Fibroblast of gingiva (primary cell): ENCODE measurements at places on chromosomes 12 and 14.

DNA sequence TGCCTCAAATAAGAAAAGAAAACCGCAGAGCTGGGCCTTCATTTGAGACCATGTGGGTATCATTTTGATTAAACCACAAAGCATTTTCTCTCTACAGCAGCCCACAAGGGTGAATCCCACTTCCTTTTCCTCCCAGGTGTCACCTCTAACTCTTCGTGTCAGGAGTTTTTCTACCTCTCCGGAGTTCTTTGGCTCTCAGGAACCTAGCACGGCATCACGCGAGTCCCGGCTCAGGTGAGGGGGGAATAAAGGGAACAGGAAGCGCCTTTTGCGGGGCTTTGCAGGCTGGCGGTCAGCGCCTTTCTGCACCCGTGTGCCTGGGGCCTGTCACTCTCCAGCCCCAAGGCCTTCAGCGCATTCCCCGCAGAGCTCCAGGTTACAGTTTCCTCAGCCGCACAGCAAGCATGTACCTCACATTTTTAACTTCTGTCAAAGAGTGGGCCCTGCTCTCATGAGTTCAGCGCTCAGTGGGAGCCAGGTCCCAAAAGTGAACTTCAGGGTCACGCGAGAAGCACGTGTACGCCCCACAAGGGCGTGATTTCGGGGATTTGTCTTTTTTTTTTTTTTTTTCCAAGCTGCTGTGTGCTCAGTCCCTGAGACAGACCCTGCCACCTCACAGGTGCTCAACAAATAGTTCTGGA, 740 bp upstream of the PRPF40B start:
- peak; percentile 40 for DNase-seq

DNA sequence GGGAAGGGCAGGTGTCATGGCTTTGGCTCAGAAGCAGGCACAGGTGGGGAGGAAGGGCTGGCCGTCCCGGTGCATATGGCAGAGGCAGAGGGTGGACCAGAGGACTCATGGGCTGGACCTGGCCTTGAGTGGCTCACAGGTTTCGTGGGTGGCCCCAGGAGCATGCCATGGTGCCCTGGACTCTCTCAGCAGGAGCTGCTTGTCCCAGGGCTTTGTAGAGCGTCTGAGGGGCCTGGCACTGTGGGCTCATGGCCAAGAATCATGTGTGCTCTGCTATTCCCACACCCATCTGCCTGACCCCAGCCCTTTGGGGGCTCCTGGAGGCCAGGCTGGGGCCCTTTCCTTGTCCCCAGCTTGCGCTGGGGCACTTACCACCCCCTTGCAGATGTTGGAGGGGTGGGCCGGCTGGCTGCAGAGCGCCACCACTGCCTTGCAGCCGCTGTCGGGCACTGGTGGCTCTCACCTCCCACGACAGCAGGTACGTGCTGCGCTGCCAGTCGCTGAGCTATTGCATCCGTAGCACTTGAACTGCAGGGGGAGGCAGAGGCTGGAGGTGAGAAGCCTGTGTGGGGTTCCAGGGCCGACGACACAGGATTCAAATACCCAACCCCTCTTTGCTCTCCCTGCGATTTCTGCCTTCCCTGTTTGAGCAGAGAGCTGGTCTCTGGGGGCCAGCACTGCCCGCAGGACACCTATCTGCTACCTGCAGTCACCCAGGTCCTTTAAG, 187.4 kb upstream of the PRMT8 start:
- DNase-seq, result no peak

DNA sequence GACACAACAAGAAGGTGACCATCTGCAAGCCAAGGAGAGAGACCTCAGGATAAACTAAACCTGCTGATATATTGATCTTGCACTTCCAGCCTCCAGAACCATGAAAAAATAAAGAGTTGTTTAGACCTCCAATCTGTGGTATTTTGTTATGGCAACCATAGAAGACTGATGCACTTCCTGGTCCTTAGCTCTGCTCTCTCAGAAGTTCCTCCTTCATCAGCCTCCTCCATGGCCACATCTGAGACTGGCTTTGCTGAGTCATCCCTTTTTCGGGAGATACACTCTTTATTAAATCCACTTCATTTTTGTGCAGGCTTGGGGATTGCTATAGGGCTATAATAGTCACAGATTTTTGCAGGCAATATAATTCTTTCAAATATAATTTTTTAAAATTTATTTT, 89.6 kb upstream of the ATF7IP start:
- no peak for DNase-seq

GRCh38 chr14:67704484-67705089, 2.9 kb downstream of the RDH12 start:
- DNase-seq, result peak; percentile 24

DNA sequence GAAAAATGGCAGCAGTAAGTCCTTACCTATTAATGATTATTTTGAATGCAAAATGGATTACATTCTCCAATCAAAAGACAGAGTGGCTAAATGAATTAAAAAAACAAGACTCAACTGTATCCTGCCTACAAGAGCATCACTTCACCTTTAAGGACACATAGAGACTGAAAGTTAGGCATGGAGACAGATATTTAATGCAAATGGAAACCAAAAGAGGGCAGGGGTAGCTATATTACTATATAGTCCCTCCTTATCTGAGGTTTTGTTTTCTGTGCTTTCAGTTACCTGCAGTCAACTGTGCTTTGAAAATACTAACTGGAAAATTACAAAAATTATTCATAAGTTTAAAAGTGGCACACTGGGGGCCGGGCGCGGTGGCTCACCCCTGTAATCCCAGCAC, 17.2 kb downstream of the NECAP1 start:
- DNase-seq, result no peak

- DNase-seq, result no peak
Observed at GRCh38 chr14:71625175-71625574, 307.1 kb upstream of the RGS6 start.

- peak; percentile 41 for DNase-seq
Observed at GRCh38 chr14:33617154-33617553, 333.7 kb downstream of the EGLN3 start.

GRCh38 chr14:65151609-65151956, 49.3 kb upstream of the MAX start:
- no peak for DNase-seq

GRCh38 chr14:34981743-34982420, 910 bp upstream of the SRP54 start:
- DNase-seq, result no peak

GRCh38 chr12:42735861-42736361, 146.4 kb upstream of the PRICKLE1 start:
- no peak for DNase-seq

GRCh38 chr14:61168141-61168540, 113.0 kb downstream of the TMEM30B start:
- no peak for DNase-seq

- DNase-seq, result no peak
Observed at GRCh38 chr12:114894076-114894475, 210.1 kb upstream of the TBX3 start.

GRCh38 chr12:39723831-39724230, 104.2 kb upstream of the ABCD2 start:
- peak; percentile 91 for DNase-seq

- DNase-seq, result peak; percentile 85
Observed at GRCh38 chr12:47082796-47083621, 3.2 kb upstream of the AMIGO2 start.

DNA sequence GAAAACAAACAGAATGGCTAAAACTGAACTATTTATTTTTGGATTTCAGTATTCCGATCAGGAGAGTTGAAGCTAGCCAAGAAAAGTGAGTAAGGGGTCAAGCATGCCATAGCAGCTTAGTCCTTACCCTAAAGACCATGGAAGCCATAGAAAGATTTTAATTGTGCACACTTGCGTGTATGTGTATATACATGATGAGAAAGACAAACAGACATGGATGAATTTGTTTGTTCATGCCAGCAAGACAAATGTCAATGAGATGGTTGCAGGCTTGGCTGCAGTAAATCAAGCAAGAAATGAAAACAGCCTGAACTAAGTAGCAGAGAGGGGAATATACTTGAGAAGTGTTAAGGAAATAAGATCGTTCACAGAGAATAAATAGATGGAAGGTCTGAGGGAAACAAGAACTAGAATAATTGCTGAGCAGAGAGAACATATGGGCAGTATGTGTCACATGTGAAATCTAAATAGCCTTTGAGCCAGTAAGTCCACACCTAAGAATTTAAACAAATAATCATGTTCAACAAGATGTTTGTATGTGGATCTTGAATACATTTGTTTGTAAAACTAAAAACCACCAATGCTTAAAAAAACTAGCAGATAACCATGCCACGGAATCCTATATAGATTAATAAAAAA, 14.8 kb downstream of the SNW1 start:
- DNase-seq, result no peak

DNA sequence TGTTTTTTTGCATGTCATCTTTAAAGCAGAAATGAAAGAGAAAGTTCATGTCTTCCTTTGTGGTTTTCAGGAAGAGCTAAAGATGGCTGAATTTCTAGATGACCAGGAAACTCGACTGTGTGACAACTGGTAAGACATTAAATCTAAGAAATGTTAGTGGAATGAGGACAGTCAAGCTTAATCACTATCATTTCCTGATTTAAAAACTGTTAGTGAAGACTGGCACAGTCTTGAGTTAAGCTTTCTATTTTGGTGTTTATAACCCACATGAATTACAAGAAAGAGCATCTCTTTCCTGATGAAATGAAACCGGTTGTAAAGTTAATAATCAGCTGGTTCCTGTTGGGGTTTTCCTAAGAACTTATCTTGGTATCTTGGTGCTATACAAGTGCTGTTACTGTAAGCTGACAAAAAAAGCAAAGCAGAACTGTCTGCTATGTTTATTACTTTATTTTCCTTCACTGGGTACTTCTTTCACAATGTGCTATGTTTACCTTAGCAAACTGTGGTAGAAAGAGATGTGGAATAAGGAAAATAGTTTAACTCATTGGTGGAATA, 5.2 kb downstream of the TRAFD1 start:
- peak; percentile 26 for DNase-seq

DNA sequence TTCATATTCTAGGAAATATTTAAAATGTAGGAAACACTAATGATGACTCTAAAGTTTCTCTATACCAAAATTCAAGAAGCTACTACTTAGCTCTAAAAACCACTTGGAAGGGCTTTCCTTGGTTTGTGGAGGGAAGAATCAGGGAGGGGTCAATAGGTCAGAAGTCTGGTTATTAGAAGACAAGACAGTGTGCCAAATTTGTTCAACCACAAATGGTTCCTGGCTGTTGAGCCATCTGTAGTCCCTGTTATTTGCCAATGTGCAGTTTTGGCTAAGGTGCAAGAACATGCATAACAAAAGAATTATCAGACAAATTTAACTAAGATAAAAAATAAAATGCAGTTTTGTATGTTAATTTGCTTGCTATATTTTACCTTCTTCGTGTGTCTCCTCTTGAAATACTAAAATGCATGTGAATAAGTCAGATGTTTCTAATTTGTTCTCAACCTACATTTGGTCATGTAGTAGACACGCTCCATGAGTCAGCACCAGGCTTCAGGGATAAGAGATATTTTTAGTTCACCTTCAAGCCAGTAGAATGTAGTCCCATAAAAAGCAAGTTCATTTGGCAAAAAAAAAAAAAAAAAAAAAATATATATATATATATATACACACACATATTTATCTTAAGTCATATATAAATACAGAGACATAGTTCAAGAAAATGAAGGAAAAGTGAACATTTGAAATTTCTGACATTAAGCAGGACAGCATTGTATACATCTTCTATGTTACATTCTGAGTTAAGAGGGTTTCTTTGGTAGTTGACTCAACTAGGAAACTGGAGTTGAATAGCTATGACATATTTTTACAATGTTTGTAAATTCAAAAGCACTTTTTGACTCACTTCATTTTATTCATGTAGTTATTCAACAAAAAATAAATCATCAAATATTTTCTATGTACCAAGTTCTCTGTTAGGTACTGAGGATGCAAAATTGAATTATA, 123.3 kb downstream of the KCNC2 start:
- no peak for DNase-seq

DNA sequence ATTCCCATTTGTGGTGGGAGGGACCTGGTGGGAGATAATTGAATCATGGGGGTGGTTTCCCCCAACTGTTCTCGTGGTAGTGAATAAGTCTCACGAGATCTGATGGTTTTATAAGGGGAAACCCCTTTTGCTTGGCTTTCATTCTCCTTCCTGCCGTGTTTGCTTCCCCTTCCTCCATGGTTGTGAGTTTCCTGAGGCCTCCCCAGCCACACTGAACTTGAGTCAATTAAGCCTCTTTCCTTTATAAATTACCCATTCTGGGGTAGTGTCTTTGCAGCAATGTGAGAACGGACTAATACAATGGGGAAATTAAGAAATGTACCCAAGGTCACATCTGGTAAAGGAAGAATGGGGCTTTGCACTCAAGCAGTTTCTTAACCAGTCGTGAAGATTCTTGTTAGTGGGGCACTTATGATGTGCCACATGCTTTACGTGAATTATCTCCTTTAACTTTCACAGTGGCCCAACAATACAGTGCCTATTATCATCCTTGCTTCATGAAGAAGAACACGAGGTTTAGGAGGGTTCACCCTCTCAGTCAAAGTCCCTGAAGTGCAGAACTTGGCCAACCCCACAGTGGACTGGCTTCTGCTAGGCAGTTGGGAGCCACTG, 234.3 kb downstream of the EFCAB11 start:
- no peak for DNase-seq

GRCh38 chr12:92411687-92412086, 266.0 kb upstream of the BTG1 start:
- no peak for DNase-seq

DNA sequence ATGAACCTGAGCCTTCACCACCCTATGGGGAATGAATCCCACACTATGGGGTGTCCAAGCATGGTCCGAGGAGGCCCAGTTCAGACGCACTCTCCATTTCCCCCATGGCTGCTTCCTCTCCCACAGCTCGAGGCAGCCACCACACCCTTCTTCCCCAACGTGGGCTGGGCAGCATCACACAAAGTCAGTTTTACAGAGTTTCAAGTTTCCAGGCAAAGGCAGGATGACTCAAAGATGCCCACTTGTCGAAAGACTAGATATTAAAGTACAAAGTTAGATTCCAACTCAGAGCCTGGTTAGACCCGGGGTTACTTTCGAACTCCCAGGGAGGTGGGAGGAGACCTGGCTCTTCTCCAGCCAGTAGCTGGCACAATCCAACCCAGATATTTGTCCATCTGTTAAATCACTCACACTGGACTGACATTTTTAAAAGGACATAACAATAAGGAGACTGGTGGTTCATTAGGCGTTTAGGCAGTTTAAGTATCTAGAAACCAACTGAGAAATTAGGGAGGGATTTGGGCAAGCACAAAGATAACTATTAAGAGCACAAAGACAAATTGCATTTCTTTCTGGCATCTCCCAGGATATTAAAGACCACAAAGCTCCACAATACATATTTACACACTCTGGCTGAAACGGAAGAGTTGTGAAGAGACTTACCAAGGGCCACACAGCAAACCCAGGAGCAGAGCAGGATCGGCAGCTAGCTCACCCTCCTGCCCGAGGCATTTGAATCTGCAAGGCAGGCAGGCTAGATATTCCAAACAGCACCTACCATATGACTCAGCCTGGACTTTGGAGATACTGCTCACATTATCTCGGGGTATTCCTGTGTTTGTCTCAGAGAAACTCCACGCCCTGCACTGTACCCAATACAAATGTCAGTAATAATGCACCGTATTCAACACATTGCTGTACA, 34.8 kb downstream of the TMCC3 start:
- DNase-seq, result peak; percentile 38

DNA sequence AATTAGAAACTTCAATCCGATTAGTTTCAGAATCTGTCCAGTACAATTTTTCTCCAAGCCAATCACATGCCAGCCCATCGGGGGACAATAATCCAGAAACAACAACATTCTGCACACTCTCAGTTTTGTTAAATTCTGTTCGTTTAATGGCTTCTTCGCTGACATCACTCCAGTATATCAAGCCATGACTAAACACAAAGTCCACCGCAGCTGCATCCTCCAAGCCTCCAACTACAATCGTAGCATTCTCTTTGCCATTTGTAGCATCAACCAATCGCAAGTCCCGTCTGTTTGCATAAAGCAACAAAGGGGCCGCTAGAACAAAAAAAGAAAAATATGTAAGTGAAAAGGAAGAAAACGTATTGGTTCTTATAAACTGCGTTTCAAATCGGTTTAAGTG, 22.5 kb downstream of the LRP6 start:
- DNase-seq, result no peak
